Sciatic nerve (tissue), 2 donors: ENCODE measurements at places on chromosomes 6 and 20.

GRCh38 chr20:20010639-20011500 is 6.3 kb upstream of the NAA20 start:
- DNase-seq: no peak

DNA sequence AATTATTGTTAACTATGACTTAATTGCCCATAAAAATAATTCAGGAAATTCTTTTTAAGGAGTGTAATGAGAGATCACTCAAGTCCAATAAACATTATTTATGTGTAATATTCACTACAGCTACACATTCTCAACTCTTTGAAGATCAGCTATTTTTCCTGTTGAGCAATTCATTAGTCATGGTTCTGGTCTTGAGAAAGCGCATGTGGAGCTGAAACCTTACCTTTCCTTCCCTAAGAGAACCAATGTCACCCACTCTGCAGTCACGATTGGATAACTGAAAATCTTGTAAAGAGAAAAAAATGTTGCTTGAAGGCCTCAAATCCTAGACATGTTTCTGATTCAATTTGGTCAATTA is 736.9 kb upstream of the MARCKS start:
- no peak for DNase-seq

DNA sequence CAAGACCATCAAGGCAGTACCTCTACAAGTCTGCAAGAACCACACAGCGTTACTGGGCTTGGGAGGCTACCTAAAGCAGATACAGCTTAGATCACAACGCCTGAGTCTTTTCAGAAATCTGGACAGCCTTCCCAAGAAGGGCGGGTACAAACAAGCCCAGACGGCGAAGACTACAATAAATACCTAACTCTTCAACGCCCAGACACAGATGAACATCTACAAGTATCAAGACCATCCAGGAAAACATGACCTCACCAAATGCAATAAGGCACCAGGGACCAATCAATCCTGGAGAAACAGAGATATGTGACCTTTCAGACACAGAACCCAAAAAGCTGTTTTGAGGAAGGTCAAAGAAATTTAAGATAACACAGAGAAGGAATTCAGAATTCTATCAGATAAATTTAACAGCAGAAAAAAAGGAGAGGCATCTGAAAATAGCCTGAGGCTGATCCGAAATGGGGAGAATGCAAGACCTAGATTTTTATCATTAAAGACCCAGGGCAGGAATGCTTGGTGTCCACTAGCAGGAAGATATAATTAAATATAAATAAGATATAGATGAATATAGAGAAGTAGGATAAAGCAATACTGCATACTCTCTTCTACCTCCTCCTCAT is 131.7 kb upstream of the COL21A1 start:
- DNase-seq: no peak

DNA sequence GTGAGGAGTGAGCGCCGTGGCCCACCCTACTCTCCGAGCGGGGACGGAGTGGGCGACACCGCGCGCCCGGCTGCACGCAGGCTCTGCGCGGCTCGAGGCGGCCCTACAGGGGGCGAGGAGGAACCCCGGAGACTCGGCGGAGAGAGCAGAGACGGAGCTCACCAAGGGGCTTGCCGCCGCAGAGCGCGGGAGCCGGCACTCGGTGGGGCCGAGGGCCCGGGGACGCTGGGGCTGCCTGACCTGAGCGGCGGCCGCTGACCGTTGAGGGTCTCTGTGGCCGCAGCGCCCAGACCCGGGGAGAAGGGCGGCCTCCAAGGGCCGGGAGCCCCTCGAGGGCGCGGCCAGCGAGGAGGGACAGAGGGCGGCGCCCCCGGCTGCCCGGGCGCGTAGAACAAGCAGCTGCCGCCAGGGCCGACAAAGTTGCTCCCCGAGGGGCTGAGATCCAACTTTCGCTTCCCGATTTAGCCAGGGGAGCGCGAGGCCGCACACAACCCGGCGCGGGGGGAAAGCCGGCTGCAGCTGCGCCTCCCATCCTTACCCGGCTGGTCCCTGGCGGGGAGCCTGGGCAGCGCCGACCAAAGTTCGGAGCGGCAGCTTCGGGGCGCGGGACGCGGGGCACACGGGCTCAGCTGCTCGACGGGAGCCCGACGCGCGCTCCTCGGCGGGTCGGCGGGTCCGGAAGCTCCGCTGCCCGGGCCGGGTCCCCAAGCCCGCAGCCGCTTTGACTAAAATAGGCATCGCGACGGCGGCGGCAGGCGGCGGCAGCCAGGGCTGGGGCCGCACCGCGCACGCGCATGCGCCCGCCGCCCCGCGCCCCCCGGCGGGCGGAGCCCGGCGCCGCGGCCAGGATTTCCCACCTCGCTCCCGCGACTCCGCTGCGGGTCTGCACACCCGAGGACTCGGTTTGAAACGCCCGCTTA is 43.1 kb downstream of the POPDC3 start:
- peak; percentile 74 for DNase-seq

DNA sequence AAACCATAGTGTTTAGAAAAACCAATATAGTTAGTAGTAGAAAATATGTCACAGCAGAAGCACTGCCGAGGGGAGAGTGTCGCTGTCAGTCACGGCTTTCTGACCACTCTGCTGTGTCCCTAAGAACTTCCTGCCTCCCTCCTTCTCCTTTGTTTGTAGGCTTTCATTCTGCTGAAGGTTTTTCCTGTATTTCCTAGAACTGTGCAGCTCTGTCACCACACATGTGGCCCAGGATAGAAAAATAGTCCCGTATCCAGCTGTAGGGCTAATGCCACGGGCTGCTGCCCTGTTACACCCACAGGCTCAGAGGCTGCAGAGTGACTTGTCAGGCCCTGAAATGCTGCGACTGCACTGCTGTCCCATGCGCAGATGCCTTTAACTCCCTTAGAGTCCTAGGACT is 52.6 kb upstream of the SYNJ2 start:
- DNase-seq: no peak

DNA sequence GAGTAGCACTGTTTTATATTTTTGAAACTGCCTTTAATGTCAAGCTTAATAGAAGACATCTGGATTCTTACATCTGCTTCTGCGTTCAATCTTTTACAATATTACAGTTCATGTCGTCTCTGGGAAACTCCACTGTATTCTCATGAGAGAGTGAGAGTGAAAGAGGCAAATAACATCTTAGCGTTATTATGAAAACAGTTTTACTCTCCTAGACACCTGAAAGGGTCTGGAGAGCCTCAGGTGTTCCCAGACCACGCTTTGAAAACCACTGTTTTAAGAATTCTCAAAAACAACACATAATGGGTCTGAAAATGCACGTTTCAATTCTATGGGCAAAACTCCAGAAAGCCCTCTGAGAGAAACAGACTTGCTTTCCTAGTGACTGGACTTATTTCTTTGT is 63.3 kb downstream of the ARHGAP18 start:
- no peak for DNase-seq
